ENCODE measurements at places on chromosomes 1 and 21.

DNA sequence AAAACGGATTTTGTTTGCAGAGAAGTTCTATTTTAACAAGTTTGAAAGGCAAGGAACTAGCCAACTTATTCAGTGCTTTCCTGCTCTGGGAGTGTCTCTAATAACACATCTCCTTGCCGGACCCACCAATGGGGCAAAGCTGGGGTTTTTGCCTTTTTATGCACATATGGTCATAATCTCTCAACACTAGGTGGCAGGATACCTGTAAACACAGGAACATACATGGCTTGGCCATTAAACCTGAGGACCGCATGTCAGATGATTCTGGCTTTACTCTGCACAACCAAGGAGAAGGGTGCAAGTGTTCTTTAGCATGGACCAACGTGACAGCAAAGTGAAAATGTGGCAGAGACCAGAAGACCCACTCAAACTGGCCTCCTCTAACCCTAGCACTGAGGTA, 4.9 kb downstream of the TMEM9 start:
- DNase-seq = peak; percentile 67

GRCh38 chr1:164086832-164087231, 472.2 kb upstream of the PBX1 start:
- DNase-seq = no peak

DNA sequence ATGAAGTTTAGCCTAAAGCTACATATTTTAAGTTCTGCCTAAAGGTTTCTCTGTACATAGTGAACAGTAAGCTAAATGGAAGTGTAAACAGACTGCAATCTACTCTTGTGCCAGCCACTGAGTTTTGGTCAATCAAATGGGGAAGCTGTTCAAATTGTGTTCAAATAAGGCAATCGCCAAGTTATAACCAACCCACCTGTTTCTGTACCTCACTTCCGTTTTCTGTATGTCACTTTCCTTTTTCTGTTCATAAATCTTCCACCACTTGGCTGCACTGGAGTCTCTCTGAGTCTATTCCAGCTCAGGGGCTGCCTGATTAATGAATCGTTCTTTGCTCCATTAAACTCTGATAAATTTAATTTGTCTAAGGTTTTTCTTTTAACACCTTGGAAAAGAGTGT, 10.8 kb upstream of the THEM4 start:
- no peak for DNase-seq

DNA sequence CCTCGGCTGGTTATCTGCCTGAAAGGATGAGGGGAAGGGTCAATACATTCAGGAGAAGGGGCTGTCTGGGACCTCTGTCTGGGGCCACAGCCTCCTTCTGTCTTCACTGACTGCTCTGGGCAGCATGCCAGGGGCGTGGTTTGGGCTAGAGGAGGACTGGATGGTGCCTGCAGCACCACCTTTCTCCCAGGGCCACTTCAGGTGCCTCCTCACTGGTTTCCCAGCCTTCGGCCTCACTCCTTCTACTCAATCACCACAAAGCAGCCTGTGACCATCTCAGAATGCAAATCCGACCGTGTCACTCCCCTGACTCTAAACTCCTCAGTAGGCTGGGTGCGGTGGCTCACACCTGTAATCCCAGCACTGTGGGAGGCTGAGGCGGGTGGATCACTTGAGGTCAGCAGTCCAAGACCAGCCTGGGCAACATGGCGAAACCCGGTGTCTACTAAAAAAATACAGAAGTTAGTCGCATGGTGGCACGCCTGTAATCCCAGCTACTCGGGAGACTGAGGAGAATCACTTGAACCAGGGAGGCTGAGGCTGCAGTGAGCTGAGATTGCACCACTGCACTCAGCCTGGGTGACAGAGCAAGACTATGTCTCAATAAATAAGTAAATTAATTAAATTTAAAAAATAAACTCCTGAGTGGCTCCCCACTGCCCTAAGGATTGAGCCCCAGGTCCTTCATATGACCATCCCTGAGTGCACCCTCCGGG, 50.1 kb upstream of the ECE1 start:
- no peak for DNase-seq

DNA sequence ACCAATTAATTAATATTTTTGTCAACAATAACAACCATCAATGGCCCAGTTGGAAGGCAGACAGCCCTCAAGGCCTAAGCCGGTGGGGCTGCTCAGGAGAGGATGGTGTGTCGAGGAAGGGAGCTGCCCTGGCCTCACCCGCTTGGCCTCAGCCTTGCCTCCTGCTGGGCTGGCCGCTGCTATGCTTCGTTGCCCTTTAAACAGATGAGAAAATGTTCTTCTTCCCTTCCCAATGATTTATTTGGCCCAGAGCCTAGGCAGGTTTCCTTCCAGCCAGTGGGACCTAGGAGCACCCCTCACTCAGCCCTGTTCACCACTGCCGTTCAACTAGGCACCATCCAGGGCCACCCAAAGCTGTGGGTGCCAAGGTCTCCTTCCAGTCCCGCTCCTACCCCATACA, 3.1 kb upstream of the ADGRB2 start:
- no peak for DNase-seq

GRCh38 chr1:186337554-186337953, 37.5 kb downstream of the TPR start:
- no peak for DNase-seq

DNA sequence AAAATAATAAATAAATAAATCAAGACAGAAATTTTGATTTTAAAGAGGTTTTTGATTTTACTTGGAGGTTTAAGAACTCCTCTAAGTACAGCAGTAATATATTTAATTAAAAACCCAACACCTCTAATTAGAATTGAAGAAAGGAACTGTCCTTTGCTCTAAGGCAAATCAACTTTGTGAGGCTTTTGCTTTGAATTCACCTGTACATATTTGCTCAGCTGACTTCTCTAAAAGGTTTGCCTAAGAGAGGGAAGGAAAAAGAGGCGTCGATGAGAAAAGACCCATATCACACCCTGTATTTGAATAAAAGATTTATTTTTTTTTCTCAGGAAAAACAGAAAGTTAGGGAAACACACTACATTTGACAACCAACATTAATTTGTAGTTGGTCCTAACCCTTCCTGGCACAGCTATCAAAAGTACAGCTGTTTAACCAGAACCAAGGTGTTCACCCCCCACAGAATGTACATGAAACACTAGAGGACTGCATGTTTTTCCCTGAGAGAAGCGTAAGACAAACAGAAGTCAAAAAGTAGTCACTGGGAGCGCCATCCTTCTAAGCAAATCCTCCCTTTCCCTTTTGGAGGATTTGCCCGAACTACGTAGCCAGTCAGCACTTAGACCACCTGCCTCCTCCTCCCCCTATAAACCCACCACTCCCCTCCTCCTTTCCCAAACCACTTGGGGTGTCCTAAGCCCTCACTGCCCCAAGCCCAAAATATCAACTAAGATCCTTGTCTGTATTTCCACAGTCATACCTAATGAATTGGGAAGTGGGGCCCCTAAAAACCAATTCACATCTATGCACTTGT, 4.9 kb downstream of the MCL1 start:
- no peak for DNase-seq

DNA sequence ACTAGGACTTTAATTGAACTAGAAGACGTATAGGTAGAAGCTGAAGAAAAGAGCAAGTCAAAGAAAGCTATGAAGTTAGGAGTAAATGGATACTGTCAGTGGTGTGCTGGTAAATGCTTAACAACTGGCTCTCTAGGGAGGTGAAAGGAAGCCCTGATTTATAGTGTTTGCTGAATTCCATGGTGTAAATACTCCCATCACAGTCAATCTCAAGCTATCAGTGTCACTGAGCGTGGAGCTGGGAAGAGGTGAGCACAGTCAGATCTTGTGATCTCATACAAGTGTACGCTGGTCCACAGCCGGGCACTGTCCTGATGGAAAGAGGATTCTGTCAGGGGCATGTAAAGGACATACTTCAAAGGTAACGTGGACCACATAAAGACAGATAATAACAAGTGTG, 28.3 kb downstream of the ELAPOR1 start:
- DNase-seq = no peak

DNA sequence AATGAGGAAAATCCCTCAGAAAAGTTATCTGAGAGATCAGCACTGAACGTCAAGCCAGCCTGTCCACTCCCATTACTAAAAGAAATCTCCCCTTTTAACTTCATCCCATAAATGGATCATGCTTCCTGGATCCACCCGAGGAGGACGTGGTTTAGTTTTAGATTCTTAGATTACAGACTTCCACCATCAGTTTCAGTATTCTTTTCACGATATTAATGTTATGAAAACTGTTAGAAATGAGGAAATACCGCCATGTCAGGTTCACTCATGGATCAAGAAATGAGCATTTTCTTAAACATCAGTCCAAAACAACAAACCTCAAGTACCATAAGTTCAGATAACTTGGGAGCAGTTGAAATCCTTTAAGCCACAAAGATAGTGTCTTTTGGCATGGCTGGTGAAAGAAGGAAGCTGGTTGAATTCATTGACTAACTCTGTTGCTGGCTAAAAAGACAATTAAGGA, 49.8 kb downstream of the NFIA start:
- no peak for DNase-seq

DNA sequence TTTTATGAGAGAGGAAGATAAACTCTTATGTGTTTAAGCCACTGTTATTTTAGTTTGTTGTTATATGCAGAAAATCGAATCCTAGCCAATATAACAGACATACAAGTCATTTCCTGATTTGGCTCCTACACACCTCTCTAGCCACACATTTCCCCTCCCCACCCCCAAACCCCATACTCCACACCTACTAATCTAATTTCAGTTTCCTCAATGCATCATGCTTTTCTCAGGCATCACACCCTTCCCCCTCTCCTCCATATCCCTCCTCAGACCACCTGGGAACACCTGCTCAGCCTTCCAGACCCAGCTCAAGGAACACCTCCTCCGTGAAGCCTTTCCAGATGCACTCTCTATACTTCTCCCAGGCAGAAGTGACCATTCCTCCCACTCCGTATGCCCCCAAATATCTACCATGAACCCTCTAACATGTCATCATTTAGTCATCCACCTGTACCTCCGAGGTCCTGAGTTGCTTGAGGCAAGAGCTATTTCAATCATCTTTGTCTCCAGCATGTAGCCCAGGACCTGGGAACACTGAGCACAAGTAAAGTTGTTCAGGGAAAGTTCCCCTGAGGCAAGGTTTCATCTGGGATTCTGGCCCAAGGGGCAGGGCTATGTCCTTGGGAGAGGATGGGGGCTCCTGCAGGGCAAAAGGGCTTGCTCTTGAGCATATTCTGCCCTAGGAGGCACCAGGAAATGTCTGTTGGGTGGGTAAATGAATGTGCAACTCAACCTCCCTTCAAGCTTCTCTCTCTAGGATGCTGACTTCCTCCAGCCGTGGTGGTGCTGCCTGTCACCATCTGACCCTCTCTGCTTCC, 126.8 kb downstream of the HIVEP3 start:
- no peak for DNase-seq

Data from bronchial epithelial cell (primary cell).